ENCODE measurements at places on chromosomes 5 and 9.

DNA sequence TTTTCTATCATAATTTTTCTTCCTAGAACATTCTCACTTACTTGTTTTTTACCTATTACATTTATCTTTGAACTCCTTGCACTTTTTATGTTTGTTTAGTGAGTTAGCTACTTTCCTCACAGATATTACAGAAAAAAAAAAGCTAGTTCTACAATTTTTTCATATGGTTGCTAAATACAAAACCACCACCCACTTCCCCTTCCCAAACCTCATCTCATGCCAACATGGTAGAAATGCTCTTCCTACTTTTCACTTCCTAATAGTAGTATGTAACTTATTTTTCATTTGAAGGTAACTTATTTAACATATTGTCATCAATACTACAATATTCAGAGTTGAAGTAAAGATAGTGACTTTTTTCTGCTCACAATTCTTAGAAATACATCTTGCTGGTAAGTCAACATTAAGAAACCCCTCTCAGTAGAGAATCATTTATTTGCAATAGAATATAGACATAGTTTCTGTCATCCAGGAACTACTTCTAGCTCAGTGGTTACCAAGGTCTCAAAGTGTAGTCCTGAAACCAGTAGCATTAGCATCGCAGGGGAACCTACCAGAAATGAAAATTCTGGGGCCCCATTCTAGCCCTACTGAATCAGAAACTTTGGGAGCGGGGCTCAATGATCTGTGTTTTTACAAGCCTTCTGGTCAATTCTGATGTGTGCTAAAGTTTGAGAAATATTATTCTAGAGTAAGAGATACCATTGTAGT is 1124.6 kb downstream of the DTWD2 start:
- no peak for DNase-seq

- no peak for DNase-seq
Observed at GRCh38 chr5:156698323-156698722, 151.8 kb upstream of the PPP1R2B start.

GRCh38 chr9:27078685-27079084 is 30.3 kb upstream of the TEK start:
- DNase-seq, result no peak

DNA sequence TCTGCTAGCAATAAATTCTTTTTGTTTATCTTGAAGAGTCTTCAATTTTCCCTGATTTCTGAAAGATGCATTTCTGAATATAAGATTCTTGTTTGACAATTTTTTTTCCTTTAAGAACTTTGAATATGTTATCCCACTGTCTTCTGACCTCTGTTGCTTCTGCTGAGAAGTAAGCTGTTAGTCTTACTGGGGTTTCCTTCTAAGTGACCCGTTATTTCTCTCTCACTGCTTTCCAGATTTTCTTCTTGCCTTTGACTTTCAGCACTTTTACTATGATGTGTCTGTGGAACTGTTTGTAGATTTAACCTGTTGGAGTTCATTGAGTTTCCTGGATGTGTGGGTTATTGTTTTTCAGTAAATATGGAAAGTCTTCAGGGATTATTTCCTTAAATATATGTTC is 205.3 kb upstream of the NFIL3 start:
- DNase-seq, result no peak

GRCh38 chr9:115213818-115214334 is 95.9 kb upstream of the TNC start:
- DNase-seq, result peak; percentile 84

DNA sequence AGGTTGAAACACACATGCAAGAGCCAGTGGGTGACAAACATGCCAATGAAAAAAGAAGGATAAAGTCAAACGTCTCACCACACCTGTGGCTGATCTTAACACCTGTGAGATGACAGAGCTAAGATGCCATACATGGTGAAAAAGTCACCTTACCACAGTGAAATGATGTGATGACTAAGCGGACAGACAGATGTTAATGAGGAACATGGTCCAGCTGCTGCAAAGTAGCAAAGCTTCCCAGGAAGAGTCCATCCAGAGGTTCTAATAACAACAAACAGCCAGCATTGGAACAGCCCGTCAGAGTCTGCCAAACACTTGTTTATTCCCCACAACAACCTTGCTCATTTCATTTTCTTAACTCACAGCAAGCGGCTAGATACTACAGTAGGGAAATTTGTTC is 1.9 kb downstream of the KIAA1191 start:
- DNase-seq, result no peak

Data from islet precursor cell (in vitro differentiated cells).